Epithelial cell of proximal tubule (primary cell): ENCODE measurements at places on chromosomes 2 and 18. TPM values are rescaled to one million over a fixed set of nuclear protein-coding genes. Genes with fewer than 3 reads are reported as not detected.
A peak's percentile ranks its signal among the peaks of the same experiment; 100 is the strongest.

DNA sequence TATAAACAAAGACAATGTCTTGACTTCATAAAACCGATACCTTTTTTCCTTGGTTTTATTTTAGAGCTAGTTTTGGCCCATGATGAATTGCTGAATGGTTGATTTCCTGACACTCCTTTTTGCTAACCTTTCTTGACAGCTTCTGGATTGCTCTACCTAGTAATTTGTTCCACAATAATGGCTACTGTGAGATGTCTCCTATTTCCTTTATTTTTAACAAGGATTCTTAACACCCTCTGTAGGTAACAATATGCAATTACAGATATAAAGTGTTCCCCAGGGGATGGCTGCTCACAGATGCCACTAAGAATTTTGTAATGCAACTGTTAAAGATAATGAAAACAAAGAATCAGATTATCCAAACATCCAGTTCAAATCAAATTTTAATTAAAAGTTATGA lies 100.8 kb upstream of the ATP5MC3 start:
- no peak for DNase-seq

DNA sequence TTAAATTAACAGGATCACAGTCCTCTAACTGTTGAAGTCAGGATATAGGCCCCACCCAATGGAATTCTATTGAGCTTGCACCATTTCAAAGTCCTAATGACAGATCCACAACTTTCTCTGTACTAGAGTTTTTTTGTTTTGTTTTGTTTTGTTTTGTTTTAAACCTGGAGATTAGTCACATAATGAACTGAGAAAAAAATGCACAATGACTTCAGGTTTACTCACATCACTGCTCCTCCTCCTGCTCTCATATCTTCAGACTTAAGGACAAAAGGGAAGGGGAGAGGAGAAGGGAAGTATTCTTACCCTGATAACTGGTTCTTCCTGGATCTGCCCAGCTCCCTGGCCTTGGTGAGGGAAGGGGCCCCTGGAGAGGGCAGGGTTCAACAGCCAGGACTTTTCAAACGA lies 208.2 kb upstream of the EPHA4 start:
- peak; percentile 67 for DNase-seq

The ARPC2 gene
- total RNA-seq = 458 and 717 TPM in 2 replicates

The CACNB4 gene
- total RNA-seq = 0.14 and 0.52 TPM in 2 replicates

The ANKRD30B gene
- total RNA-seq = 0.14 and 0.17 TPM in 2 replicates

The UNC80 gene
- total RNA-seq = not detected in 2 replicates

The EFR3B gene
- 1.3 and 2.6 TPM in 2 replicates for total RNA-seq

The SERPINB3 gene
- total RNA-seq = 0.12 TPM in 1 of 2 replicates, not detected in the other

DNA sequence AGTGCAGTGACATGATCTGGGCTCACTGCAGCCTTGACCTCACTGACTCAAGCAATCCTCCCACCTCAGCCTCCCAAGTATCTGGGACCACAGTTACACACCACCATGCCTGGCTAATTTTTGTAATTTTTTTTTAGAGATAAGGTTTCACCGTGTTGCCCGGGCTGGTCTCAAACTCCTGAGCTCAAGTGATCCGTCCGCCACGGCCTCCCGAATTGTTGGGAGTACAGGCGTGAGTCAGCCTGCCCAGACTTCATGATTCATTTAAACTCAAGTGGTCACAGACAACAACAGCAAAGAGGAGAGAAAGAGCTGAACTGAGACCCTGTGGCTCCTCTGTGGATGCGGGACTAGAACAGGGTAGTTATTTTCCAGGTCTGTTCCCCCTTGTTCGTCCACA lies 83.0 kb downstream of the TSHZ1 start:
- DNase-seq = no peak

DNA sequence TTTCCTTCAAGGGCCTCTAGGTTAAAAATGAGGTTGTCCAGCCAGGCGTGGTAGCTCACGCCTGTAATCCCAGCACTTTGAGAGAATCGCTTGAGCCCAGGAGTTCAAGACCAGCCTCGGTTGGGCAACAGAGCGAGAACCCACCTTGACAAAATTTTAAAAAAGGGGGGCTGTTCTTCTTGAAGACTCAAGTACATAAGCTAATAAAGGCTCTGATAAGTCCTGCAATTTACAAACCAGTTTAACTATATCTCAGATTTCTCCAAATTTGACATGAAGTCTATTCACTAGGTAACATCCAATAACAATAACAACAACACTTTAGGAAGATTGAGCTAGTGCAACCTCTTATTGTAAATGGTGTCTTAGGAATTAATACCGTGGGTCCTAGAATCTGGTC lies 129.7 kb downstream of the MAPK4 start:
- DNase-seq = no peak

The PRSS56 gene
- total RNA-seq = not detected in 2 replicates

The GULP1 gene
- total RNA-seq = 44.1 and 66.1 TPM in 2 replicates

The SCLY gene
- total RNA-seq = 11.5 and 41.5 TPM in 2 replicates

DNA sequence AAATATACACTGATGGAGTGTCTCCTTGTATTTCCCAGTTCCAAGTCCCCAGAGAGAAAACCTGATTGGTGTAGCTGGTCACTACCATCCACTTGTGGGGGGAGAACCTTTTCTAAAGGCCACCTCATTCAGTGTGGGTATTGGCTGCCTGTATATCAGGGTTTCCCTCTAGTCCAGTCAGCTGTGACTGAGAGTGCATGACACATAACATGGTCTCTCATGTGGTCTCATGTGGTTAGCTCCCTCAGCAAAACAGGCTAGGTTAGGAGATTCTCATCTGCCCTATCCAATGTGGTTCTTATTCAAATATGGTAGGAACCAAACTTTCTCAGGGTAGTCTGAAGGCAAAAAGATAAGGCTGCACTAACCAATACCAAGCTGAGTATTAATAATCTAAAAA lies 4.1 kb upstream of the GORASP2 start:
- DNase-seq = no peak

The MFSD2B gene
- 0.06 and 0.43 TPM in 2 replicates for total RNA-seq

GRCh38 chr2:60352491-60353405 lies 200.7 kb downstream of the BCL11A start:
- no peak for DNase-seq

The TLX2 gene
- total RNA-seq = not detected in 2 replicates

GRCh38 chr18:2412281-2412680 lies 159.0 kb downstream of the METTL4 start:
- DNase-seq = no peak

GRCh38 chr2:24121066-24121465 lies 2.1 kb downstream of the PFN4 start:
- no peak for DNase-seq

DNA sequence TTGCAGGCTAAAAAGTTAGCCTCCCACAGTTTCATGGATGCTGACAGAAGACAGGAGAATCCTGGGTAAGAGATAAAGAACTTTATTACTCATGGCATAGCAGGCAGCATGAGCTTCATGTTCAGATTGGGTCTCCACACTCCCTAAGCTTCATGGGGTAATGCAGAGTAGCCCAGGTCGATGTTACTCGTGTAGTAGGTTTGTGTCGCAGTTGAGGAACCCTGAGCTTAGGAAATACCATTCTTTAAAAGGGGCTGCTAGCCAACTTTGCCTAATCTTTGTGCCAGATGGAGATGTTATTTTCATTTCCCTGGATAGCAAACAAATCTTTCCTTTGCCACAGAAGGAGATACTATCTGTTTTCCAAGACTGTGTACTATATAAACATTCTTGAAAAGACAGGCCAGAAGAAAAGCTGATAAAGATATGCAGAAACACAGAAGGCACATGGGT lies 117.6 kb downstream of the LTBP1 start:
- DNase-seq = no peak

The CHRND gene
- not detected in 2 replicates for total RNA-seq
